ENCODE measurements at places on chromosomes 16 and 17.
A peak's percentile ranks its signal among the peaks of the same experiment; 100 is the strongest.

DNA sequence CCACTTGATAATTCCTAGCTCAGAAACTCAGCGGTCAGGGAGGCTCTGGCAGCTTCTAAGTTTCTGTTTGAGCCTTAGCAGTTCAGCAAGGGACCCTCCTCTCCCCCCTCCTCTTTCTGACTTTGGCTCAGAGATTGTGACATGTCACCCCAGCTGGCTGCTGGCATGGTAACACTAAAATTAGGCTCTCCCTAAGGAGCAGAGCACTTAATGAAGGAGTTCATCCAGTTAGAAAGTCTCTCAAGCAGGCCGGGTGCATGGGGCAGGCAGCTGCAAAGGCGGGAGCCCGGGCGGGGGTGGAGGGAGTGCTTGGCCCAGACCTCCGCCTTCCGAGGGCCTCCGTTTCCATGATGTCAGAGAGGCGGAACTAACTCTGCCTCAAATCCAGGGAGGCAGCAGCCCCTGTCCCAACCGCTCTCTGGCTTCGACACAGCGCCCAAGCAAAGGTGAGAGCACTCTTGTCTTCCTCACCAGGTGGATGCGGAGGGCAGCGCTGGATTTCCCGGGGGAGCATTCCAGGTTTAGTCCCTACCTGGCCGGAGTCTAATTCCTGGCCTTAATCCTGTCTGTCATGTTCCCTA, 128.0 kb upstream of the PLCG2 start:
- no peak for DNase-seq
- peaks cover 22% of the 10 kb centered on the region for H3K36me3 ChIP-seq
- no peak overlapping the region for H3K4me3 ChIP-seq
- no peaks in the 10 kb centered on the region for H3K4me1 ChIP-seq

GRCh38 chr17:10147040-10147439, 51.4 kb downstream of the GAS7 start:
- peaks cover 3% of the 10 kb centered on the region for H3K27me3 ChIP-seq
- no peak overlapping the region for H3K4me3 ChIP-seq

GRCh38 chr17:73464447-73464846, 152.6 kb upstream of the CDC42EP4 start:
- no peaks in the 10 kb centered on the region for H3K27me3 ChIP-seq
- no peak for DNase-seq
- H3K36me3 ChIP-seq = no peaks in the 10 kb centered on the region
- no peaks in the 10 kb centered on the region for H3K4me1 ChIP-seq
- no peak overlapping the region for H3K27ac ChIP-seq
- H3K4me3 ChIP-seq = no peak overlapping the region

GRCh38 chr16:24027466-24027865, 191.7 kb downstream of the PRKCB start:
- H3K36me3 ChIP-seq = no peaks in the 10 kb centered on the region
- no peak overlapping the region for H3K27ac ChIP-seq
- no peaks in the 10 kb centered on the region for H3K27me3 ChIP-seq
- no peak overlapping the region for H3K4me3 ChIP-seq
- DNase-seq = no peak

- peaks cover 69% of the 10 kb centered on the region for H3K4me1 ChIP-seq
- no peak overlapping the region for H3K4me3 ChIP-seq
- no peaks in the 10 kb centered on the region for H3K27me3 ChIP-seq
- no peaks in the 10 kb centered on the region for H3K36me3 ChIP-seq
- no peak overlapping the region for H3K27ac ChIP-seq
Measured at GRCh38 chr16:3825103-3825502, 55.4 kb downstream of the CREBBP start.

DNA sequence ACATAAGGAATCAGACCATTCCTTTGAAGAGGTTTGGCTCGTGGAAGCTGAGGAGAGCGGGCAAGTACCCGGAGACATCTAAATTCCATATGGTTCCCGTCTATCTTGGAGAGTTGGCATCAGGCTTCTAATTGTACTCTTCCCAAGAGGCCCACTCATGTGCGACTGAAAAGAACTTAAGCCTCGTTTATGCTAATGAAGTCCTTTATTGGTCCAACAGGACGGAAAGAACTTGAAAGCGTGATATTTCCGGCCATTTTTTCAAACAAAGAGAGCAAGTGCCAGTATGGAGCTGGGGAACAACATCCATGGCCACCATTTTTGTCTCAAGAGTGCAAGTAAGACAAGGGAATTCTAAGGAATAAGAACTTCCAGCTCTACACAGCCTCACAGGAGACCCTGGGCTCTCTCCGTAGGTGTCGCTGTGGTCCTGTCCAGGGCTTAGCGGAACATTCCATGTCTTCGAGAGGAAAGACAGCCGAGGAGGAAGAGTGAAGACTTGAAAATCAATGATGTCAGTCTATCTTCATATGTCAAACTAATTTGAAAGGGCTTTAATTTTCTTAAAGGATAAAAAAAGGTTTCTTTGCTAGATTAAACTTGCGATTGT, 566.0 kb upstream of the PSMD7 start:
- no peaks in the 10 kb centered on the region for H3K4me1 ChIP-seq
- no peak overlapping the region for H3K27ac ChIP-seq
- H3K4me3 ChIP-seq = no peak overlapping the region

DNA sequence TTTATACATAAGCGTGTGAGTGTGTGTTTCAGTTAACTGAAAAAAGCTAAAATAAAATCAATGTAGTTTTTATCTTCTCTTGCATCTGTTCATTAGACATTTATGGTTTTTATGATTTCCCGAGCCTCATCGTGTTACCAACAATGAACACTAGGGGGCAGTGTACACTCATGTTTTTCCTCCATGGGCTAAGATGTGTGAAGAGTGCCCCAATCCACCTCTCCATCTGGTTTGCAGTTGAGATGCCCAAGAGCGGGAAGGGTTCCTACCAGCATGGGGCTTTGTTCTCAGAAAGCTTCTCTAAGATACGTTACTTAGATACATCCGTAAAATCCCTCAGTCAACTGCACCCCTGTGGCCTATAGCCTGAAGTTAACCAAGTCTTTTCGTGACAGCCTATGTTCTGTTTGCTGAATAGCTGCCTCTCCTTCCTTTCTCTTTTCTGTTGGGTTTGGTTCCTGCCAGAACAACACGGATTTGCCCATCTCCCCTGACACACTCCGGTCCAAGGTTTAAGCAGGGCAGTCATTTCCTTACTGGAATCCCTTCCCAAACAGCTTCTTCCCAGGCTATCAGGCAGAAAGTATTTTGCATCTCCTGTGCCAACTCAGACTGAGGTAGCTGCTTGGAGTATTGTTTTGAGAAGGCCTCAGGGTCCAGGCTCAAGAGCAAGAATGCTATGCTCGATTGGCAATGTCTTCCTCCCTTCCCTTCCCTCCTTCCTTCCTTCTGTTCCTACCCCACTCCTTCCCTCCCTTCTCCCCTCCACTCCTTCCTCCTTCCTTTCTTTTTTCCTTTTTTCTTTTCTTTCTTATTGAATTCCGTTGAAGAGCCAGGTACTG, 12.9 kb upstream of the ELAC2 start:
- no peak overlapping the region for H3K4me3 ChIP-seq
- peaks cover 11% of the 10 kb centered on the region for H3K4me1 ChIP-seq
- DNase-seq = peak; percentile 54
